ENCODE measurements at places on chromosomes 4 and X.

DNA sequence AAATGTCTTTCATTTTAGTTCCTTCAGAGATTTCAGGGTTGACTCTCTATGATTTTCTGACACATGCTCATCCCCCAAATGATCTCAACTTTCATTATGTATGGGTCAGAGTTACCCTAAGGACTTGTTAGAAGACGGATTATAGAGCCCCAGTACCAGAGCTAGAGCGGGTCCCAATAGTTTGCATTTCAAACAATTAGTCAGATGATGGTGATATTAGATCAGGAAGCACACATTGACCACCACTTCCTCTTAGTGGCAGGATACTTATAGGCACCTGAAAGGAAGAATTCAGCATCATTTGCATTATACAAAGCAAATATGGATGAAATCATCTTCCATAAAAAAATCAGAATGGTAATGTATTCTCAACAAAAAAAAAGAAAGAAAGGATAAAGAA lies 106.1 kb downstream of the GALNTL6 start:
- DNase-seq = no peak

DNA sequence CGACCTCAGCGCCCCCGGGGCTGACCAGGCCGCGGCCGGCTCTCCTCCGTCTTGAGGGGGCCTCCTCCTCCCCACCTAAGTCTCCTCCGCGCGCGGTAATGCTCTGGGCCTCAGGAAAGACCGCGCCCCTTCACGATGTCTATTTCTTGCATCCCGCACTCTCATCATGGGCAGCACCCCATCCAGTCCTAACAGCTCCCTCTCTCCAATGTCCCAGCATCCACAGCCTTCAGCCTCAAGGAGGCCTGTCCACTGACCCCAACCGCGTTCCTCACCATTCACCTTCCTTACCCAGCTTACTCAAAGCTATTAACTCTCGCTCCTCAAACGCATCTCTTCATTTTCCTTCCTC lies 77.5 kb downstream of the MAGED4 start:
- no peak for DNase-seq

GRCh38 chr4:129971419-129971818 lies 875.5 kb downstream of the C4orf33 start:
- no peak for DNase-seq

- DNase-seq = peak; percentile 61
Observed at GRCh38 chrX:71254092-71254963, at the start of gene ZMYM3. ZMYM3 (minus strand) TSS chrX:71254140; CDS start chrX:71253255, 885 bp downstream.

GRCh38 chr4:84220990-84221389 lies 278.1 kb downstream of the NKX6-1 start:
- no peak for DNase-seq
